ENCODE measurements at places on chromosomes 1 and 21. TPM values are rescaled to one million over a fixed set of nuclear protein-coding genes. Genes with fewer than 3 reads are reported as not detected.
A peak's percentile ranks its signal among the peaks of the same experiment; 100 is the strongest.

Gene HSD3B2
- total RNA-seq = not detected

Gene NCAM2
- total RNA-seq = not detected

Gene KDF1
- 2.4 TPM for total RNA-seq

Gene TAGLN2
- 9.7 TPM for total RNA-seq

- H3K4me3 ChIP-seq = no peak overlapping the region
- H3K27me3 ChIP-seq = no peaks in the 10 kb centered on the region
- no peaks in the 10 kb centered on the region for H3K36me3 ChIP-seq
- no peak overlapping the region for H3K27ac ChIP-seq
- DNase-seq = no peak
Measured at GRCh38 chr21:25360593-25360992, 246.7 kb downstream of the MRPL39 start.

DNA sequence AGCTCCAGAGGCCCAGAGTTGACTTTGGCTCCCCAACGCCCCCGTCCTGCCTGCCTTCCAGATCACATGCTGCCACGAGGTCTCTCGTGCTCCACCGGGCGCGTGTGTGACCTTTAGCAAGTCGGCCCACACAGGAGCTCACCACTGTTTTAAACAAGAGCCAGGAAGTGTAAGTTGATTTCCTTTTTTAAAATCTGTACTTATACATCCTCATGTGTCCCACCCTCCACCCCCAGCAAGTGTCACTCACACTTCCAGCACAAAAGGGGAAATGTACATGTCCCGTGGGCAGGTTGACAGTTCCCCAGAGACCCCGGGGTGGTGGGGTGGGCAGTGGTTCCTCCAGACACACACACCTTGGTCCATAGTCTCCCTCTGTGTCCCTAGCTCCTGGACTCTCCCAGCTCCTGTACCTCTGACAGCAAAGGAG lies 84.4 kb downstream of the STUM start:
- no peak overlapping the region for H3K27ac ChIP-seq
- H3K36me3 ChIP-seq = no peaks in the 10 kb centered on the region
- H3K4me1 ChIP-seq = no peaks in the 10 kb centered on the region

DNA sequence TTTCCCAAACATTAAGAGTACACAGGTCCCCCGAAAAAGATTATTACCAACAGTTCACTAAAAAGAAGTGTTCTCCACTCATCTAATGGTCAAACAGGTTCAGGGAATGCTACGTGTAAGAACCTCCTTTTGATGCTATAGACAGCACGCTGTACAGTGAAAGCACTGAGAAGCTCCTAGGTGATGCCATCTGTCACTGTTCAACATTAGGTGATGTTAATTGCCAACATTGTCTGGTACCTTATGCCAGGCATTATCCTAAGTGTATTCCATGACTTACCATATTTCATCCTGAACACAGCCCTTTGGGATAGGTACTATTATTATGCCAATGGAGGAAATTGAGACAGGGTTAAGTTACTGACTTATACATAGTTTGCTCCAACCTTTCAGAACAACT lies 82.1 kb downstream of the DAB1 start:
- no peak overlapping the region for H3K4me3 ChIP-seq
- no peak overlapping the region for H3K27ac ChIP-seq
- no peaks in the 10 kb centered on the region for H3K27me3 ChIP-seq
- H3K36me3 ChIP-seq = no peaks in the 10 kb centered on the region

GRCh38 chr1:111603979-111604378 lies 15.6 kb upstream of the RAP1A start:
- H3K36me3 ChIP-seq = no peaks in the 10 kb centered on the region
- no peak for DNase-seq
- H3K27me3 ChIP-seq = no peaks in the 10 kb centered on the region
- H3K4me1 ChIP-seq = peaks cover 25% of the 10 kb centered on the region

DNA sequence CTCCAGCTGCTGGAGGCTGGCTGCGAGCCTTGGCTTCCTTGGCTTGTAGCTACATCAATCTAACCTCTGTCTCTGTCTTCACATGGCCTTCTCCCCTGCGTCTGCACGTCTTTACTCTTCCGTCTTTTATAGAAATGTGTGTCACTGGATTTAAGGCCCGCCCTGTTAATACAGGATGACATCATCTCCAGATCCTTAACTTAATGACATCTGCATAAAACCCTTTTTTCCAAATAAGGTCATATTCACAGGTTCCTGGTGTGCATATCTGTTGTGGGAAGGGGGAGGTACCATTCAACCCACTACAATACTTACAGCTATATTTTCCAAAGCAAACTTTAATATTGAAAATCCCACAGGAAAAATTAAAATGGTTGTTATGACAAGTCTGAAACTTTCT lies 165.3 kb upstream of the FOXD3 start:
- no peaks in the 10 kb centered on the region for H3K27me3 ChIP-seq
- no peak overlapping the region for H3K4me3 ChIP-seq
- no peak for DNase-seq
- no peak overlapping the region for H3K27ac ChIP-seq

- no peaks in the 10 kb centered on the region for H3K27me3 ChIP-seq
- no peak for DNase-seq
- no peaks in the 10 kb centered on the region for H3K4me1 ChIP-seq
- H3K4me3 ChIP-seq = no peak overlapping the region
- H3K27ac ChIP-seq = no peak overlapping the region
Measured at GRCh38 chr1:102562380-102562779, 545.9 kb downstream of the COL11A1 start.

DNA sequence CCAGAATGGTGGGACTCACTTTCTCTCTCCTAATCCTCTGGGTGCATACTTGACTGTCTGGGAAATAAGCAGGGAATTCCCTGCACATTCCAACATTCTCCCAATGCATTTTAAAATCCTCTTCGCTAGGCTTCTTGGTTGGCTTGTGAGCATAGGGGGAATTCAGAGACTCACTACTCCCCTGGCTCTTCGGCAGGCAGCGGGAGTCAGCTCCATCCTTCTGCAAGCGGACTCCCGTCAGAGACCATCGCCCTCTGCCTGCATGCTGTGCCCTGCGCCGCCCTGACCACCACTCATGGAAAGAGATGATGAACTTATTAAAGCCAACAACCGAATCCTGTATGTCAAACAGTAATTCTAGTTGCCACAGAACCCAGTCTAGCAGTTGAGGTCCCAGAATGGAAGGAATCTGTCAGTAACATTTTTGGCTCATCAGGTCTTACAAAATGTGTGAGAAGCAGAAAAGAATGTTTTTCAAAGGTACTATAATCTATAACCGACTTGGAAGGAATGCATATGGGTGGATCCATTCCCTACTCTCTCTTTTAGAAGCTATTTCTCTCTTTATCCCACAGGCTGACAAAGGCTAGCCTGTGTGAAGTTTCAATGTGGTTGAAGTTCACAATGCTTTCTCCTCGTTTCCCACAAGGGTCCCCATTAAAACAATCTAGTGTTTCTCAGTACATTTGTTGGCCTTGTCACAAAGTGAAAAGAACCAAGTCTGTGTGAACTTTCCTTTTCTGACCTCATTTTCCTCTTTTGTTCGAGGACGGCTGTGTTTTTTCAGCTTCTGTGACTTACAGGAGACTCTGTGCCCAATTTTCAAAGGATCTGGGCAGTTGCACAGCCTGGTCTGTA lies 119.1 kb upstream of the ADAR start:
- peaks cover 15% of the 10 kb centered on the region for H3K27me3 ChIP-seq
- H3K4me3 ChIP-seq = no peak overlapping the region
- no peak for DNase-seq

DNA sequence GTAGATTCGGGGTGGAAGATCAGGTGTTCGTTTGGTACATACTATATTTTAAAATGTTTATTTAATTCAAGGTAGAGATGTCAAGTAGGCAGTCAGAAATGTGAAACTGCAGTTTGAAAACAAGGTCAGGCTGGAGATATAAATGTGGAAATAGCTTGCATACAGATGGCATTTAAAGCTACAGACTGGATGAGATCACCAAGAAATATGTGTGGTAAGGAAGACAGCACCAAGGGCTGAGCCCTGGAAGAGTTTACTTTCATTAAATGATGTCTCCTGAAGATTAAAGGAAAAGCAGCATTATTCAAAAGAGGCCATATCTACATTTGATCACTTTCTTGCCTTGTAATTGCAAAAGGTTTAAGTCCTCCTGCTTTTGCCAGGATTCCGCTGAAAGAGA lies 271.3 kb downstream of the PTBP2 start:
- no peak overlapping the region for H3K4me3 ChIP-seq
- no peaks in the 10 kb centered on the region for H3K4me1 ChIP-seq
- no peaks in the 10 kb centered on the region for H3K36me3 ChIP-seq
- H3K27ac ChIP-seq = no peak overlapping the region
- DNase-seq = no peak

DNA sequence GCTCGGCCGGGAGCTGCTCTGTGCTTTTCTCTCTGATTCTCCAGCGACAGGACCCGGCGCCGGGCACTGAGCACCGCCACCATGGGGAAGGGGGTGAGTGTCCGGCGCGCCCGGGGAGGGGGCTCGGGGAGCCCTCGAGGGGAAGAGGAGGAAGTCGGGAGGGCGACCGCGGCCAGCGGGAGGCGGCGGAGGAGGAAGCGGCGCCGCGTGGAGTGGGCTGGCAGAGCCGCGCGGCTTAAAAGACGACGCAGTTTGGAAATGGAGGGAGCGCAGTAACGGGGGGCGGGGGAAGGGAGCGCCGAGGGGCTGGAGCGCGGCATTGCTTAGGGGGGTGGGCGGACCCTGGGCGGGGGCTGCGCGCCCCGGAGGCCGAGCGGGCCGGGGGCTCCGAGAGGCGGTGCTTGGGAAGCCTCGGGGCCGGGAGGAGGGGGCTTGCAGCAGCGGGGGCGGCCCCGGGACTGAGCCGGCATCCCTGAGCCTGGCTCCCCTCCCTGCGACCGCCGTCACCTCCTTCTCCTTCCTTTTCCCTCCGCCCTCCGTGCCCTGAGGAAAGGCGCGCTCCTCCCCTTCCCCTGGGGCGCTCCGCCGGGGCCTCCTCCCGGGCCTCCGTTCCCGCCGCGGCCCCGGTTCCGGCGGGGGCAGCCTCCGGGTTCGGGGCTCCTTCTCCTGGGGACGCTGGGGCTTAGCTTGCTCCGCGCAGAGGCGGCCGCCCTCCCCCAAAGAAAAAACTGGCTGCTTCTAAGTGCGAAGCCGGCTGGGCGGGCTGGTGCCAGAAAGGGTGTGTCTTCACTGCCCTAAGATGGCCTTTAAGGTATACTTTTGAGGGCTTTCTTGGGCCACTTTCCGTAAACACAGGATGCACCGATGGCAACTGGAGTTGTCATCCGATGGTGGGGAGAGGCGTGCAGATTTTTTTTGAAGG lies 648 bp downstream of the ATP1A1 start:
- no peak for DNase-seq
- H3K27ac ChIP-seq = peak overlapping the region; percentile 77
- peak overlapping the region; percentile 84 for H3K4me3 ChIP-seq
- no peaks in the 10 kb centered on the region for H3K27me3 ChIP-seq

DNA sequence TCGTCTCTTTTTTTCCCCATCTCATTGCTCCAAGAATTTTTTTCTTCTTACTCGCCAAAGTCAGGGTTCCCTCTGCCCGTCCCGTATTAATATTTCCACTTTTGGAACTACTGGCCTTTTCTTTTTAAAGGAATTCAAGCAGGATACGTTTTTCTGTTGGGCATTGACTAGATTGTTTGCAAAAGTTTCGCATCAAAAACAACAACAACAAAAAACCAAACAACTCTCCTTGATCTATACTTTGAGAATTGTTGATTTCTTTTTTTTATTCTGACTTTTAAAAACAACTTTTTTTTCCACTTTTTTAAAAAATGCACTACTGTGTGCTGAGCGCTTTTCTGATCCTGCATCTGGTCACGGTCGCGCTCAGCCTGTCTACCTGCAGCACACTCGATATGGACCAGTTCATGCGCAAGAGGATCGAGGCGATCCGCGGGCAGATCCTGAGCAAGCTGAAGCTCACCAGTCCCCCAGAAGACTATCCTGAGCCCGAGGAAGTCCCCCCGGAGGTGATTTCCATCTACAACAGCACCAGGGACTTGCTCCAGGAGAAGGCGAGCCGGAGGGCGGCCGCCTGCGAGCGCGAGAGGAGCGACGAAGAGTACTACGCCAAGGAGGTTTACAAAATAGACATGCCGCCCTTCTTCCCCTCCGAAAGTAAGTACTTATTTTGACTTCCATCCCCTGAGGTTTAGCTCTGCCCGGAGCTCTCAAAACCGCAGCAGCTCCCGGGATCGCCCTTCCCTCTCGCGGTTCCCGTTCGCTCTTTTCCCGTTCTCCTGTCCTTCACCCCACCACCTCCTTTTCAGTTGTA lies 1.5 kb downstream of the TGFB2 start:
- H3K36me3 ChIP-seq = no peaks in the 10 kb centered on the region
- H3K27me3 ChIP-seq = 0 out of 2 replicates have a peak, but pooled peaks cover 2% of the 10 kb centered on the region
- DNase-seq = no peak
- H3K4me3 ChIP-seq = peak overlapping the region; percentile 78
- H3K27ac ChIP-seq = no peak overlapping the region

- H3K4me3 ChIP-seq = no peak overlapping the region
- H3K36me3 ChIP-seq = peaks cover 4% of the 10 kb centered on the region
- H3K4me1 ChIP-seq = peaks cover 51% of the 10 kb centered on the region
- H3K27ac ChIP-seq = no peak overlapping the region
Measured at GRCh38 chr1:61169634-61170033, 87.3 kb downstream of the NFIA start.

Measured in HepG2 (cell line).